MG63 (cell line): ENCODE measurements at places on chromosomes 4 and X. TPM values are rescaled to one million over a fixed set of nuclear protein-coding genes. Genes with fewer than 3 reads are reported as not detected.

PLAC8 gene
- not detected in 2 replicates for total RNA-seq

DNA sequence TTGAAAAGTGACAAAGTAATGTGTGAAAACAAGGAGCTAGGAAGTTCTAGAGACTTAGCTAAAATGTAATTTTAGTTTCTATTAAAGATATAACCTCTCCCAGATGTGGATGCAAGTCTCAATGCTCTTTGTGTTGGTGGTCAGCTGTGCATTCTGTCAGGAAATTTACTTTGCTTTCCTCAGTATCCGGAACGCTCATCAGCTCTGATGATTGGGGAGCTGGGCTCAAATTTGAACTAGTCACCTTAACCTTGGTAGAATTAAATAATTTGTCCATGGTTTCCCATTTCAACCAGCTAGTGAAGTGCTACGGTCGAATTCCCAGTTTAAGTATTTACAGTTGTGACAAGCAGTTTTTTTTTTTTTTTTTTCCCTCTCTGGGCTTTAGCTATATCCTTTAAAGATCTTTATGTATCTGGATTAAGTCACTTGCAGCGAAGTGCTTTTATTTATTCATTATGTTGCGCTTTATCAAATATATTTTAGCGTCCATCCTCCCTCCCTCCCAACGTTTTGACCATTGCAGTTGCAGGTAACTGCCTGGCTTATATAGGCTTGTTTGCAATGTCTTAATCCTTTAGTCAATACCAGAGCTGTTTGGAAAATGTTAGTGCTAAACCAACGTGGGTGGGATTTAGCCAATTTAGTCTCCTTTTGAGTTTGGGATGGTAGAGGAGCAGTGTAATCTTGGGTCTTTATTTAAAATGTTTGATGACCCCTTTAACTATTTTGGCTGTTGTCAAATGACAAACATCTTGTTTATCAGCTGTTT, 2.1 kb downstream of the OGT start:
- DNase-seq = no peak

- no peak for DNase-seq
Measured at GRCh38 chr4:38980903-38981676, 51.1 kb downstream of the TMEM156 start.

DNA sequence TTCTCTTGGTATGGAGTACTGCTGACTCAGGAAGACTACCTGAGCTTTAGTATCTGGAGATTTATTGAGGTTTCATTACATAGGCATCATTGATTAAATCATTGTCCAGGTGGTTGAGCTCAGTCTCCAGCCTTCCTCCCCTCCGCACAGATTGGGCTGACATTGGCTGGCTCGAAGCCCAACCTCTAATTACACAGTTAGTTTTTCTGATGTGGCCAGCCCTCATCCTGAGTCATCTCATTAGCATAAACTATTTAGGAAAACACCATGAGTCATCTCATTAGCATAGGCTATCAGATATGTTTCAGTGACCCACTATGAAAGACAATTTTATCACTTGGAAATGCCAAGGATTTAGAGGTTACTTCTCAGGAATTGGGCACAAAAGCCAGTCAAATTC, 93.9 kb upstream of the ANKRD50 start:
- DNase-seq = no peak

DNA sequence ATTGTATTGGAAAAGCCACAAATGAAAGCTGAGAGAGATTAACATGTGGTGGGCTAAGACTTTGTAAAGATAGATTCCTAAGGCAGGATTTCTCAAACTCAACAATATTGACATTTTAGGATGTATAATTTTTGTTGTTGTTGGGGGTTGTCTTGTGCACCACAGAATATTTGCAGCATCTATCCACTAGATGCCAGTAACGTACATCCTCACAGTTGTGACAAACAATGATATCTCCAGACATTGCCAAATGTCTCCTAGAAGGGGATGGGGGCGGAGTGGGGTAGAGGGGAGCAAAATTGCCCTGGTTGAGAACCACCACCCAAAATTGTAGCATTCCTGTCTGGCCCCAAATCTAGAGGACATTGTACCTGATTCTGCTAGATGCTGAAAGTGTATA, 14.7 kb upstream of the CBR4 start:
- no peak for DNase-seq

DNA sequence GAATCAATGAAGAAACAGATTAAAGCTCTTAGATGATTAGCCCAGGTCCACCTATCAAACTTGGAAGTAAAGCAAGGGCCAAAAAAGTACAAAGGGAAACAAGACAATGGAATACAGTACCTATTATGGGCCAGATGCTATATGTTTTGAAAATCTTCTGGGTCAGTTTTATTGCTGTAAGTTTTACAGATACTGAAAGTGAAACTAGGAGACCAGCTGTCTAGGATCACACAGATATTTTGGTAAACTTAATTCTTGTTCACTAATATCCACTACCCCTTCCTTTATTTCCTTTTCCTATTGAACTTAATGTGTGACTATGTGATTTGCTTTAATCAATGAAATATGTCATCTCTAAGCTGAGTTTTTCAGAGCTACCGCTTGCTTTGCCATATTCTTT, 505.4 kb upstream of the PITX2 start:
- DNase-seq = no peak

DNA sequence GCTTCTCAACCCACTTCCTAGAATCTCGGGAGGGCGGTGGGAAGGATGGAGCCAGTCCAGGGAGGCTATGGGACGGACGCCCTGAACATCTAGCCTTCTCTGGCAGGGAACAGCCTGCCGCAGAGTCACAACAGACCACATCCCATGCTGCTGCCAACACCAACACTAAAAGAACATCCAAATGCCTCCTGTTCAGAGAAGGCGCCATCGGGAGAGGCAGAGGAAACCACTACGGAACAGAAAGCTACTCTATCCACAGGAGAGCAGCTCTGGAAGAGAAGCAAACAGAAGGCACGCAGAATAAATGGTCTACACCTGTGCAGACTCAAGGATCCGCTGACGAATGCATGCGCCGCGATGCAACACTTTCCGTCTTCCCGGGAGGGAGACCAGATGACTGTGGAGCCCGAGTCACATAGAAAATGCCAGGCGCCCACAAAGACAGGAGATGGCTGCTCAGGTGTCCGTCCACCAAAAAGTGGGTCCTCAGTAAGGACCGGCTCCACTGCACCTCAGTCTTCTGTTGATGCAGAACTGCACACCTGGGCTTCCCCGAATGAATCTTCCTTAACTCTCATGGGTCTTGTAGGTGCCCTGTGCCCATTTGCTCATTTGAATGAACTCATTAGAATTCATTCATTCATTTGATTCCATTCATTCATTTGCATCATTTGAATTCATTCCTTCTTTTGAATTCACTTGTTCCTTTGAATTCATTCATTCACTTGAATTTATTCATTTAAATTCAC, 217.5 kb downstream of the DHRSX start:
- DNase-seq = peak; percentile 79

- DNase-seq = no peak
Measured at GRCh38 chrX:106952988-106953387, 32.8 kb downstream of the CLDN2 start.

DNA sequence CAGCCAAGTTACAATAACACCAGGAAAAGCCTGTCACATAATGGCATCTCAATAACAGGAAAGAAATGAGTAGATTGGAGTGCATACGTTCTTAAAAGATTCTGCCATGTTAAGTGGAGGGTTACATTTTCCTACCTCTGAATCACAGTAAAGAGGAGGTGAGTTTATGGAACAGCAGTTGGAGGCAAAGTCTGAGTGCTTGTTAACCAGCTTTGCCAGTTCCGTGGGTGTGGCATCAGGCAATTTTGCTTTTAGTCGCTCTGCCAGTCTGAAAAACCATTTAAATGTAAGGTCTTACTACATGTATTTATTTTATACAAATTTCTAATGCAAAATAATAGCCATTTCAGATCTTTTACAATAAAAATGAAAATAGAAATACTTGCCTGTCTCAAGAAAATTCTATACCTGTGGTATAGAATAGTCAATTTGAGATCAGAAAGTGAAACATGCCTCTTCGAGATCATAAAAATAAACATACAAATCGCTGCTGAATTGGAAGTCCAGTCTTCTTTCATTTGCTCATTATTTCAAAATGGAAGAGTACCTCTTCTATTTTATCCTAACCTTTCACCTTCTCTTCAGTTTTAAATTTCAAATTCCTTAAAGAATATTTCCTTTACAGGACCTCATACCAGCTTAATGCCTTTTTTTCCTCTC, 31.4 kb downstream of the GC start:
- no peak for DNase-seq

FAM90A26 gene
- total RNA-seq = not detected in 2 replicates

GRCh38 chr4:78342125-78342524, 209.4 kb upstream of the ANXA3 start:
- DNase-seq = no peak

DNA sequence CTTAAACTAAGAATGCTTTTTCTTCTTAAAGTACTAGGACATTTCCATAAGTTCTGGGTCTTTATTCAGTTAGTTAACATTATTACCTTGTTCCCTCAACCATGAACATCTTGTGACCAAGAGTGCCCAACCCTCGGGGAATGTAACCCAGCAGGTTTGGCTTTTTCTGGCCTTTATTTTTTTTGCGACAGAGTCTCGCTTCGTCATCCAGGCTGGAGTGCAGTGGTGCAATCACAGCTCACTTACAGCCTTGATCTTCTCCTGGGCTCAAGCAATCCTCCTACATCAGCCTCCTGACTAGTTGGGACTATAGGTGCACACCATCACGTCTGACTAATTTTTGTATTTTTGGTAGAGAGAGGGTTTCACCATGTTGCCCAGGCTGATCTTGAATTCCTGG, 65.1 kb downstream of the USP11 start:
- DNase-seq = no peak

DNA sequence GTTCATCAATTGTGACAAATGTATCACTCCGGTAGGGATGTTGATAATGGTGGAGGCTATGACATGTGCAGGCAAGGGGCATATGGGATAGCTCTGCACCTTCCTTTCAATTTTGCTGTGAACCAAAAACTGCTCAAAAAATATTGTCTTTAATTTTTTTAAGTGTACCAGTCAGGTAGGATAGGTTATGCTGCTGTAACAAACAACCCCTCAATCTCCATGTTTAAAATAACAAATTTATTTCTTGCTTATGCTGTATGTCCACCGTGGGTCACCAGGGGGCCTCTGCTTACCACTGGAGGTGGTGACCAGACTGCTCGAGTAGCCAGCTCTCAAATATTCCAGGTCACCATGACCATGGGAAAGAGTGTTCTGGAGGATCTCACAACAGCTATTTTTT, 23.4 kb upstream of the MSX1 start:
- no peak for DNase-seq

- no peak for DNase-seq
Measured at GRCh38 chr4:110742143-110742542, 119.3 kb upstream of the PITX2 start.

- no peak for DNase-seq
Measured at GRCh38 chrX:120653000-120653399, 23.1 kb upstream of the C1GALT1C1 start.

WWC2 gene
- total RNA-seq = 11.4 and 16.0 TPM in 2 replicates
